ENCODE measurements at places on chromosomes 16 and 17.
A peak's percentile ranks its signal among the peaks of the same experiment; 100 is the strongest.

GRCh38 chr17:36602924-36603384 lies 1.6 kb downstream of the MRM1 start:
- DNase-seq: no peak
- peaks cover 29% of the 10 kb centered on the region for H3K36me3 ChIP-seq
- H3K4me1 ChIP-seq: peaks cover 22% of the 10 kb centered on the region
- H3K4me3 ChIP-seq: peak overlapping the region; percentile 87
- no peak overlapping the region for H3K27ac ChIP-seq

- H3K27ac ChIP-seq: no peak overlapping the region
- no peak overlapping the region for H3K4me3 ChIP-seq
- no peak for DNase-seq
- no peaks in the 10 kb centered on the region for H3K36me3 ChIP-seq
Measured at GRCh38 chr16:55562936-55563335, 3.5 kb upstream of the CAPNS2 start.

DNA sequence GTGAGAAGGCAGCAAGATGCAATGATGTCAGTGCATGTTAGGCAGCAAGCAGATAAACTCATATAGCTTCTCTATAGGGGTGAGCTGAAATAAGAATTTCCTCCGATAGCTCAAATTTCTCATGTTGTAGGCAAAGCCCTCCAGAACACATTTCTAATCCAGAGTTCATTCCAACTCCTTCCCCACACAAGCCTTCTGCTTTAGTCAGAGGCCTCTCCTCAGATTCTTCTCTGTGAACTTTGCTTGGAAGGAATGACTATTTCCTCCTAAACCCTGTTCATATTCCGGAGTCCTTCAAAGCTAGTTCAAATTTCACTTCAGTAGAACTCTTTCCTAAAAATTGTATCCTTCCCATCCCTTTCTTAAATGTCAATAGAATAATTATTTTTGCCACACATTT lies 144.8 kb downstream of the KCNJ2 start:
- H3K4me1 ChIP-seq: no peaks in the 10 kb centered on the region
- no peaks in the 10 kb centered on the region for H3K27me3 ChIP-seq
- no peak overlapping the region for H3K4me3 ChIP-seq
- DNase-seq: no peak

DNA sequence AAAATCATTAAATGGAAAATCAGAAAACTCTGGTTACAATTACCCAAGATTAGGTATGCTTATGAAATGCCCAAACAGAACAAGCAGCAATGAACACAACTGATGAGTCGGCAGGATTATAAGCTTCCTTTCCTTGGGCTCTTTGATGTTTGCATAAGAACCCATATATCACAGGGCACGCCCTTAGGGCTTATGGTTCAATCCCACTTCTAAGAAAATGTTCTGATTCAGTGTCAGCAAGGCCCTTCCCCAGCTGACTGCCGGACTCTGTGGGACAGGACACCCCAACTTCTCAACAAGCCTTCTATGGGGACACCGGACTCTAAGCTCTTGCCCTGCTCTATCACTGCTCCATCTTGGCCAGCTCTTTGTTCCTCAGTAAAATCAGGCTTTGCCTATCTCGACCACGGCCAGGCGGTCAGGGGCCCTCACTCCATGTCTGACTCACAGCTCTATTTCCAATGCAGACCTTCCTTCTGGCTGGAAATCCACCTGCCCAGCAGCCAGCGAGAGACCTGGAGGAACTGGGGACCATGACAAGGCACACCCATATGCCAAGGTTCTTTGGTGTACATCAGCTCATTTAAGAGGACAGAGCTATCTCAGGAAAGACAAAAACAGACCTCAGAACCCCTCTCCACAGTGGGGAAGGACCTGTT lies 26.8 kb downstream of the LITAFD start:
- no peaks in the 10 kb centered on the region for H3K4me1 ChIP-seq
- no peaks in the 10 kb centered on the region for H3K27me3 ChIP-seq
- H3K4me3 ChIP-seq: no peak overlapping the region

GRCh38 chr17:61253937-61254574 lies 145.6 kb upstream of the TBX2 start:
- H3K36me3 ChIP-seq: no peaks in the 10 kb centered on the region
- no peak overlapping the region for H3K27ac ChIP-seq
- no peak for DNase-seq
- no peaks in the 10 kb centered on the region for H3K27me3 ChIP-seq

GRCh38 chr17:34318474-34318873 lies 761 bp upstream of the CCL8 start:
- no peak for DNase-seq
- H3K27me3 ChIP-seq: no peaks in the 10 kb centered on the region
- peaks cover 4% of the 10 kb centered on the region for H3K4me1 ChIP-seq
- H3K4me3 ChIP-seq: no peak overlapping the region
- H3K36me3 ChIP-seq: no peaks in the 10 kb centered on the region

DNA sequence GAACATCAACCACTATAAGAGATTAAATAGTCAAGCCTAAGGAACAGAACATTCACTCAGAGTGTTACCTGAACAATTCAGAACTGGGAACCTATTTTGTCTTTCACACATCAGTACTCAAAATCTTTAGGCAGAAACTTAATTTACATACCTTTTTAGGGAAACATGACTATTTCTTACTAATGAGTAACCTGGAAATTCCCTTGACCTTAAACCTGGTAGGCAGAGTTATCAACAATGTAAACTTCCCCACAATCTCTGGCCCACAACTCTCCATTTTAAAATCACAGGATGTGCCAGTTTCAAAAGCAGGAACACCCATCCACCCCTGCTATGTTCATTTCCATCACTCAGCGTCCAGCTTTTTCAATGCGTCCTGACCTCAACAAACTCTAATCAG lies 132.9 kb upstream of the ANKFN1 start:
- H3K4me3 ChIP-seq: no peak overlapping the region
- H3K36me3 ChIP-seq: no peaks in the 10 kb centered on the region
- no peak overlapping the region for H3K27ac ChIP-seq
- no peaks in the 10 kb centered on the region for H3K4me1 ChIP-seq
- H3K27me3 ChIP-seq: no peaks in the 10 kb centered on the region
- no peak for DNase-seq

DNA sequence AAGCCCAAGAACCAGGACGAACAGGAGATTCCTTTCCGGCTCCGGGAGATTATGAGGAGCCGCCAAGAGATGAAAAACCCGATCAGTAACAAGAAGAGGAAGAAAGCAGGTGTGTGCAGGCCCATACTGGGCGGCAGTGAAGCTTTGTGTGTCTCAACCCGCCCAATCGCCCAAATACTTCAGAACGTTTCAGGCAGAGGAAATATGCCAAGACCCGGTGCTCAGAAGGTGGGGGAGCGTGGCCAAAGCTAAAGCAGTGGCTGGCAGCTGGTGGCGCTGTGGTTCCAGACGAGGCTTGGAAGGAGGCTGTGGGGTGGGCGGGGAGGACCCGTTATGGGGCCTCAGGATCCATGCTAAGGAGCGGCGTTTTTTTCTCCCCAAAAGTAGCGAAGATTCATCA lies 1.2 kb downstream of the CCDC137 start:
- peaks cover 23% of the 10 kb centered on the region for H3K4me1 ChIP-seq
- H3K27me3 ChIP-seq: no peaks in the 10 kb centered on the region

DNA sequence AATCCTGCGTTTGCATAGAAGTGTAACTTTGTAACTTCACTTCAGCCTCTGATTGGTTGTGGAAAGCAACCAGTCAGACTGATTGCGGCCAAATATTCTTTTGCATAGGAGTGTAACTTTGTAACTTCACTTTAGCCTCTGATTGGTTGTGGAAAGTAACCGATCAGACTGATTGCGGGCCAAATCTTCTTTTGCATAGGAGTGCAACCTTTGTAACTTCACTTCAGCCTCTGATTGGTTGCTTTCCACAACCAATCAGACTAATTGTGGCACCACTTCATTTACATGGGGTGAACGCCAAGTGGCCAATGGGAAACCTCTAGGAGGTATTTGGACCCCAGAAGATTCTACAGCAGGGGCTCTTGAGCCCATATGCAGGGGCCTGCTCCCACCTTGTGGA lies 1.8 kb upstream of the TMEM98 start:
- H3K4me1 ChIP-seq: peaks cover 16% of the 10 kb centered on the region
- no peaks in the 10 kb centered on the region for H3K36me3 ChIP-seq
- no peak overlapping the region for H3K4me3 ChIP-seq
- H3K27ac ChIP-seq: no peak overlapping the region

DNA sequence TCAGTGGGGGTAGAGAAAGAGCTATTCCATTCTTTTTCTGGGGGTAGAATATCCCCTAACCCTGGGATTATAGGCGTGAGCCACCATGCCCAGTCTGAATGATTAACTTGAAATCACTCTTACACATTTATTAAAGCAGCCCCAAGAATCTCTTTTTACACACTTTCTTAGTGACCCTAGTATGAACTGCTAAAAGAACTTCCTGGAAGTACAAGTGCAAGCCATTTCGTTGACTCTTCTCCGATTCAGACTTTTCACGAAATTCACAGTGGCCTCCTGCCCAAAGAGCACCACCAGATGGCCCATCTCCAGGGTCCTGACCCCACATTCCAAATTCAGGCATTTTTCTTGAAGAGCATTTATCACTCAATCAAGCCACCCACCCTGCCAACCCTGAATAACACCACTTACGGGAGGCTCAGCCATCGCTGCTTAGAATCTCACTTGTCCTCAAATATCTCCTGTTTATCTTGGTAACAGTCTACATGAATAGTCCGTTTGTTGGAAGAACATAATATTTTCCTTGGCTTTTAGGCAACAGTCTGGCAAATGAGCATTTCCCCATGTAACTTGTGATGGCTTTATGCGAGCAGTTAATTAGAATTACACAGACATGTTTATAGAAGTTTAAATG lies 28.0 kb downstream of the ZNF423 start:
- no peaks in the 10 kb centered on the region for H3K27me3 ChIP-seq
- H3K4me1 ChIP-seq: peaks cover 37% of the 10 kb centered on the region
- H3K36me3 ChIP-seq: no peaks in the 10 kb centered on the region
- DNase-seq: no peak
- no peak overlapping the region for H3K4me3 ChIP-seq
- H3K27ac ChIP-seq: peak overlapping the region; percentile 75

- no peaks in the 10 kb centered on the region for H3K4me1 ChIP-seq
- H3K4me3 ChIP-seq: peak within 1 kb of the TSS; percentile 12
- H3K27me3 ChIP-seq: no peaks in the 10 kb centered on the region
- DNase-seq: no peak
- peak within 1 kb of the TSS; percentile 27 for H3K27ac ChIP-seq
- H3K36me3 ChIP-seq: no peaks in the 10 kb centered on the region
Measured at GRCh38 chr17:64020056-64020766, at the start of gene ICAM2. ICAM2 (minus strand) TSS chr17:64020633; CDS start chr17:64006691, 13,942 bp downstream.

GRCh38 chr16:77885571-77886295 lies 97.4 kb downstream of the VAT1L start:
- no peaks in the 10 kb centered on the region for H3K4me1 ChIP-seq
- DNase-seq: no peak
- H3K36me3 ChIP-seq: no peaks in the 10 kb centered on the region

- no peak overlapping the region for H3K27ac ChIP-seq
- no peak overlapping the region for H3K4me3 ChIP-seq
- H3K4me1 ChIP-seq: peaks cover 28% of the 10 kb centered on the region
- H3K36me3 ChIP-seq: peaks cover 9% of the 10 kb centered on the region
- DNase-seq: peak; percentile 50
Measured at GRCh38 chr17:67386965-67387551, 10.0 kb downstream of the PITPNC1 start.

DNA sequence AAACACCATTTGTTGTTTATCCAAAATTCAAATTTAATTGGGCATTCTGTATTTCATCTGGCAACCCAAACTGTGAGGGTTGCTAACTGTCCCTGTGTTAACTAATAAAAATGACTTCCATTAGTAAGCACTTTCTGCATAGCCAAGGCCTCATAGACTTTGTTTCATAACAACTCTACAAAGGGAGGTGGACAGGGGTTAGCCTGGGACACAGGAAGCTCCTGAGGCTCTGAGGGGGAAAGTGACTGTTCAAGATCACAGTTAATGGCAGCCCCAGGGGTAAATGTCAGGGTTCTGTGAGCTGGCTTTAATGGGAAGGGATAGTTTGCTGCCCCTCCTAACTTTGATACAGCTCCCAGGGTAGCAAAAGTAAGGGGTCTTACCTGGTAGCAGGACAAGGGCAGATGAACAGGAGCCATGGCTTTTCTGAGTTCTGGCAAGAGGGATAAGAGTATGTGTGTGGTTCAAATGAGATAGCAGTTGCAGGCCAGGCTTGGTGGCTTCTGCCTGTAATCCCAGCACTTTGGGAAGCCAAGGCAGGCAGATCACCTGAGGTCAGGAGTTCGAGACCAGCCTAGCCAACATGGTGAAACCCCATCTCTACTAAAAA lies 2.2 kb downstream of the HEATR9 start:
- peaks cover 8% of the 10 kb centered on the region for H3K36me3 ChIP-seq
- H3K27ac ChIP-seq: no peak overlapping the region
- no peaks in the 10 kb centered on the region for H3K4me1 ChIP-seq

- H3K27ac ChIP-seq: peak overlapping the region; percentile 3
- peak overlapping the region; percentile 46 for H3K4me3 ChIP-seq
- H3K4me1 ChIP-seq: peaks cover 52% of the 10 kb centered on the region
- H3K36me3 ChIP-seq: peaks cover 36% of the 10 kb centered on the region
- no peak for DNase-seq
- H3K27me3 ChIP-seq: peaks cover 5% of the 10 kb centered on the region
Measured at GRCh38 chr17:45021607-45022287, 29.7 kb downstream of the DCAKD start.

DNA sequence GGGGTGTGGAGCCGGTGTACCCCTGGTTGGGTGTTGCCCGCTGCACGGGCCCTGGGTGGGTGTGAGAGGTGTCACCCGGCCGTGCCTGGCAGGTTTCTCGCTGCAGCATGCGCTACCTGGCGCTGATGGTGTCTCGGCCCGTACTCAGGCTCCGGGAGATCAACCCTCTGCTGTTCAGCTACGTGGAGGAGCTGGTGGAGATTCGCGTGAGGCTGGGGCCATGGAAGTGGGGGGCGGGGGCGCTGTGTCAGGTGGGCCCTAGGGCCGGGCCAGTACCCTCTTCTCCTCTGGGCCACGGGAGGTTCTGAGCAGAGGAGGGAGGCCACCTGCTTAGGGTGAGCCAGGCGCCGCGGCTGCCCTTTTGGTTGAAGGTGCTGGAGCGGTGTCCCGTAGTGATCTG lies 13.4 kb downstream of the DEF8 start:
- no peak overlapping the region for H3K27ac ChIP-seq
- H3K4me3 ChIP-seq: no peak overlapping the region
- no peaks in the 10 kb centered on the region for H3K4me1 ChIP-seq
- DNase-seq: no peak
- H3K27me3 ChIP-seq: no peaks in the 10 kb centered on the region

DNA sequence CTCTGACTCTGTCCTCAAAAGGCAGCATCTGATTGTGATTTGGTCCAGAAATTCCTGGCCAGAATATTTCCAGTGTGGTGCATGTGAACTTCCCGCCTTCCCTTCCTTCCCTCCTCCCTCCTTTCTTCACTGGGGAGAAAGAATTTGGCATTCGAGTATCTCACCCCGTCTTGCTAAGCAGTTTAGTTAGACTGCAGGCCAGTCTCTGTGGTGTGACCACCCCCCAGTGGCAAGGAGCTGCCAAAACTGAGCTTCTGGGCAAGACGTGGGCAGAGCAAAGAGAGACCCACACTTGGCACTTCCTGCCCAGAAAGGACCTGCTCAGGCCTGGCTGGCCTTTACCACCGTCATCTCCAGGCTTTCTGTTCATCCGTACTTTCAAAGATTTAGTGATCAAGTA lies 36.4 kb downstream of the SNX20 start:
- H3K4me3 ChIP-seq: no peak overlapping the region
- no peaks in the 10 kb centered on the region for H3K27me3 ChIP-seq
- DNase-seq: peak; percentile 61

Measured in spinal cord (tissue), 10 donors.